T-cell (primary cell): ENCODE measurements at places on chromosomes 1 and 21.
A peak's percentile ranks its signal among the peaks of the same experiment; 100 is the strongest.

- DNase-seq, result no peak
These were observed 144.1 kb downstream of the SYF2 start for GRCh38 chr1:25088180-25088701.

DNA sequence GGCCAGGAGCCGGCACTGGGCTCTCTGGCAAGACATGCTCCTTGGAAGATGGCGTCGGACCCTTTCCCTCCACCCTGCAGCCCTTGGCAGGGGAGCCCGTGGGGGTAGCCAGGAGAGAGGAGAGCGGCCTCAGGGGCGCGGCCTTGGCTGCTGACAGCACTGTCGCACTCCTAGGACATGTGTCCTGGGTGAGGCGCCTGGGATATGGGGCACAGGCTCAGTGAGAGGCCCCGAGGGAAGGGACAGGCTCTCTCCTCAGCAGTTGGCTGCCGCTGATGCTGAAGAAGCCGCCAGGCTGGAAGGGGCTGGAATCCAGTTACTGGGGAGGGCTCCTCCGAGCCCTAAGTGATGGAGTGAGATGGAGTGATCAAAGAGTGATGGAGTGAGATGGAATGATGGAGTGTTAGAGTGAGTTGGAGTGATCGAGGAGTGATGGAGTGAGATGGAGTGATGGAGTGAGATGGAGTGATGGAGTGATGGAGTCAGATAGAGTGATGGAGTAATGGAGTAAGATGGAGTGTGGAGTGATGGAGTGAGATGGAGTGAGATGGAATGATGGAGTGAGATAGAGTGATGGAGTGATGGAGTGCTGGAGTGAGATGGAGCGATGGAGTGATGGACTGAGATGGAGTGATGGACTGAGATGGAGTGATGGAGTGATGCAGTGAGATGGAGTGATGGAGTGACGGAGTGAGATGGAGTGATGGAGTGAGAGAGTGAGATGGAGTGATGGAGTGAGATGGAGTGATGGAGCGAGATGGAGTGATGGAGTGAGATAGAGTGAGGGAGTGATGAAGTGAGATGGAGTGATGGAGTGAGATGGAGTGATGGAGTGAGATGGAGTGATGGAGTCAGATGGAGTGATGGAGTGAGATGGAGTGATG is 27.6 kb upstream of the PKP1 start:
- DNase-seq, result no peak

DNA sequence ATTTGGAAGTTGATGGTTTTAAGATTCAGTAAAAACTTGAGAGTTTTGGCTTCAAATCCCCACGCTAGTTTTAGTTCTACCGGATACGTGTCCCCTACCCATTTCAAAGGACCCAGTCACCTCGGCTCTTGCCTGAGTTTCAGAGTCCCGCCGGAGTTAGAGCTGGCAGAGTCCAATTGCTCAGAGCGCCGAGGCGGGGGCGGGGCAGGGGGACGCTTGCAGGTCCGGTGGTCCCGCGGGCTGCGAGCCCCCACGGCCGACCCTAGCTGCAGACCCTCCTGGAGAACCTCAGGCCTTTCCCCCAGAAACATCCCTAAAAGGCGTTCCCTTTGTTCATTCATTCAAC is 765 bp upstream of the VPS45 start:
- peak; percentile 18 for DNase-seq

GRCh38 chr21:33228455-33228854 is 1.3 kb upstream of the IFNAR2 start:
- DNase-seq, result no peak

DNA sequence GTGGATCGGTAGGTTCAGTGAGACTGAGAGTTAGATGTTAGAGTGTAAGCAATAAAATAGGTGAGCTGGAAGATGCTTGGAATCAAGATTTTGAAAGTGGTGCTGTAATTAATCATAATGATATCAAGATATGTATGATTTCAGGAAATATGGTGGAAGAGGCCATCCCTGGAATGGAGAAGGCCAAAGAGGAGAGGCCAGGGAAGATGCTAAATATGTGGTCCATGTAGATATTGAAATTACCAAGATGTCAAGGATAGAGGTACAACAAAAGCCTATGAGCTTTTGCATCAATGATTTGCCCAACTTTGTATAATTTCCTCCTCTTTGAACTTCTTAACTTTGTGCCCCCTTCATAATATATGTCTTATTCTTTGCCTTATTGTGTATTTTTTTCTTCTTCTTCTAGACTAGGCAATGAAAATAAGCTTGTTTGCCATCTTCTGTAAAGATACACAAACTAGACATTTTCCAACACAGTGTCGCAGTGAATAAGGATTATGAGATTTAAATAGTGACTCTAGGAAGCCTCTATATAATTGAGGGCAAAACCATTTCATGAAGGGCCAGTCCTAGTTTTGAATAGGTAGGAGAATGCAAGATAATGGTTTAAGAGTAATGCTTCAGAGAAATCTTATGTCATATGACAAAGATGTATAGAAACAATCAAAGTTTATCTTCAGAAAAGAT is 8.9 kb downstream of the PTGS2 start:
- no peak for DNase-seq

- DNase-seq, result no peak
These were observed 22.5 kb downstream of the JMJD4 start for GRCh38 chr1:227712648-227713047.

GRCh38 chr1:15410884-15411245 is 1.2 kb downstream of the EFHD2 start:
- no peak for DNase-seq

DNA sequence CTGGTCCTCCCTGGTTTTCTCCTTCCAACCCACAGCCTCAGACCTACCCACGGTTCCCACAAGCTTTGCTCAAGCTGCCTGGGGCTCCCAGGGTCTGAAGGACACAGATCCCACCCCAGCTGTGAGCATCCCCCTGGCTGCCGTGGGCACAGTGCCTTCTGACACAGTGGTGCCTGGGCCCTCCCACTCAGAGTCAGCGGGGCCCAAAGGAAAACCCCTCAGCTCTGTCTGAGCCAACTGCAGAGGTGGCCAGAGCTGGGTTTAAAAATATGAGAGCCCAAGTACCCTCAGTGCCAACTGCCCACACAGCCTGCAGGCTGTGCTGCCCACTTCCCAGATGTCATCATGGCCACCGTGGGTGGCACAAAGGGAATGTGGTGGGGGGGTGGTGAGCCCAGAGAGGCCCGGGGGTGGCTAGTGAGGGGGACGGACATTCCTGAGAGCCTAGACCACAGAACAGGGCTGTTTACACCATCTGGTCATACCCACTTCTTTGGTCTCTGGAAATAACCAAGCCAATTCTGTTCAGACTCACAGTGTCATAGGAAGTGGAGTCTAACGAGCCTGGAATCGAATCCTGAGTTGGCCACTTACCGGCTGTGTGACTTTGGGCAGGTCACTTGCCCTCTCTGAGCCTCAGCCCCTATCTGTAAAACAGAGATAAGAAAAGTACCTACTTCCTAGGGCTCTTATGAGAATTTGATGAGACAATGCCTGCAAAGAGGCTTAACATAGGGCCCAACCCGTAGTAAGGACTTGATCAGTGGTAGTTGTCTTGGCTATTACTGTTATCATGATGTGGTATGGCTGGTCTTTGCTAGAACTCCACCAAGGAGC is 85.5 kb downstream of the CAMK2N1 start:
- no peak for DNase-seq

DNA sequence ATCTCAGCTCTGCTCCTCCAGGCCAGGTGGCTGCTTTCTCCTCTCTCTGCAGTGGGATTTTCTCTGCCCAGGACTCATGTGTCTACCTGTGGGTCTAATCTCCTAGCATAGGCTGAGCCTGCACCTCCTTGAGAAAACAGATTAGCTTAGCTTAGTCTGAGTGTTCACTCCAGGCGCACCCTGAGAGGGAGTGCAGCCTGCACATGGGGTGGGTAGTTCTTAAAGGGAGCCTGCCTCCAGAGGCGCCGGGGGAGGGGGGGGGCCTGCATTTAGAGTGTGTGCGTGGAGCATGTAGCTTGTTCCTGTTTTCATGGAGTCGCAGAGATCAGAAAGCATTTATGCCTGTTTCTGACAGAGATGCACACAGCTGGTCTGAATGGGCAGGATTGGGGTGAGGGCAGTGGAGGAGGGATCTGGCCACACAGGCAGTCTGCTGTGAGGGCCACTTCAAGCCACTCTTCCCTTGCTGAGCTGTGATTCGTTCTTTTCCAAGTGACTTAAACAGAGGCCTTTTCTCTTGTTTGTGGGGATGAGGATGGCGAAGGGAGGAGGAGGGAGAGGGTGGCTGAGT is 45.2 kb downstream of the GALNT2 start:
- no peak for DNase-seq

GRCh38 chr1:243406424-243406823 is 150.6 kb downstream of the SDCCAG8 start:
- DNase-seq, result no peak

DNA sequence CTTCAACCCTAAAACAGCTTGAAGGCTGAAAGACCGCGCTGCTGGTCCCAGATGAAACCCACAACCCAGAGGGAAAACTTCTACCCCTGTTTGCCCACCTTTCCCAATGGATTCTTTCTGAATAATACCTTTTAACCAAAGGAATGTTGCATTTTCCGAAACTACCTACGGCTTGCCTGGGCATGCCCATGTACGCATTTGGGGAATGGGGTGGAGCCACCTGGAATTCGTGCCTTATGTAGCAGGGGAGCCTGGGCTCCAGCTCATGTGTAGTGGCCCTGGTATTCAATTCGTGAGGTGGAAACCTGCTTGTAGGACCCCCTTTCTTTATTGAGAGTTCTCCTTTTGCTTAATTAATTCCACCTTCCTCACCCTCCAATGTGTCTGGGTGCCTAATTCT is 256.6 kb upstream of the RGS18 start:
- no peak for DNase-seq

DNA sequence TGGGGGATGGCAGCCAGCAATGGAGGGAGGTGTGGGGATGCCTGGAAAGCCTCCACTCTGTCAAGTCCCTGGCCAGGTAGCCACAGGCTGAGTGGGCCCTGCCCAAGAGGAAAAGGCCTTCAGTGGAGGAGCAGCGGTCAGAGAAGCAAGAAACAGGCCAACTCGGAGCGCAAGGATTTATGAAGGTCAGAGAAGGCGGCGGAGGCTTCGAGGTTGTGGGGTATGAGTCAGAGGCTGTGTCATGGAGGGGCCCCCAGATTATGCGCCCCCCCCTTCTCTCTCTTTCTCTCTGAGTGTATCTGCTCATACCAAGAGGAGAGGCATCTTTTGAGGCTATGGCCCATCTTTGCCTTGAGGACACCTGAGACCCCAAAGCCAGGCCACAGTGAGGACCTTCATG is 99.5 kb downstream of the CASZ1 start:
- DNase-seq, result no peak

DNA sequence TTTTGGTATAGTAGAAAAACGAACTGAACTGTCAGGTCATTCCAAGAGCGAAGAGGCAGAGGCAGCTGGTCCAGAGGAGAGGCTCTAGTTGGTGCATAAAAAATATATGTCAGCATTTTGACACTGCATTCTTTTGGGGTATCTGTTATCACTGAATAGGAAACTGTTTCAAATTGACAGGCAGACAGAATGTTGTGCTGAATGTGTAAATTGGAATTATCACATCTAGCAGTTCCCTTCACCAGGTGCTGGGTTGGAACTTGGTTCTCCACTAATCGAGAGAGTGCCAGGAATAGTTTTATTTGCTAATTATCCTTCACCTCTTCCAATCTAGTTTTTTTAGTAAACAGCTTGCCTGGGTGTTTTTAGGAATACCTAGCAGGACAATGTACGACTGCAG is 52.2 kb downstream of the ADGRL2 start:
- DNase-seq, result no peak

DNA sequence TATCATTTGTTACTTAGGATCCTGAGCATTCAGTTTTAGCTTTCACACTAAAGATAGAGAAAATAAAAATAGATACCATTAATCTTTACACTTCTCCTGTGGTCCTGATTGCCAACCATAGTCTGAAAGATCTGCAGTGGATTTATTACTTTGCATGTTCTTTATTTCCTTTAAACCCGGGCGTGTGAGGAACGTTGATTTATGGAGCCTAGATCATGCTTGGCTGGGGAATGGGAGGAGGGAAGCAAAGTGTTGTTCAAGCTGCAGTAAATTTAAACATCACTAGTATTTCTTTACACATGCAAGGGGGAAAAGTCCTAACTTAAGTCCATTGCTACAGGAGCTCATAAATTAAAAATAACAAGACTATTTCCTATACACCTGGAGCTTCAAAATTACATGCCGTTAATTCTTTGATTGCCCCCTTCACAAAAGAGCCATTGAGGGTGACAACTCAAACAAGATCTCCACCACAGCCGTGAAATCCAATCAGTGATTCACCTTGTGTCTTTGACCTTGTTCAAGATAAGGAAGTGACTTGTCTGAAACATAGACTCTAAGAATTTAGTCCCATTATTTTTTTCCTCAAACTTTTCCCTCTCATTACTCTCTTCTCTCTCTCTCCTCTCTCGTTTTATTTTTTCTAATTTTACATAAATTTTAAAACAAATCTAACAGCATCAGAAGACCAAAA is 282.7 kb downstream of the KIF26B start:
- no peak for DNase-seq

- no peak for DNase-seq
These were observed 112.7 kb downstream of the VPS13D start for GRCh38 chr1:12342401-12343003.

- DNase-seq, result peak; percentile 42
These were observed 107.8 kb upstream of the TARDBP start for GRCh38 chr1:10904396-10905358.

- DNase-seq, result no peak
These were observed 15.7 kb downstream of the WARS2 start for GRCh38 chr1:119124764-119125163.

- no peak for DNase-seq
These were observed 176.8 kb upstream of the SAMSN1 start for GRCh38 chr21:14722841-14723483.

GRCh38 chr1:153617663-153618062 is 1.5 kb upstream of the S100A14 start:
- DNase-seq, result peak; percentile 39

GRCh38 chr1:10557714-10558113 is 83.0 kb downstream of the PEX14 start:
- DNase-seq, result no peak

DNA sequence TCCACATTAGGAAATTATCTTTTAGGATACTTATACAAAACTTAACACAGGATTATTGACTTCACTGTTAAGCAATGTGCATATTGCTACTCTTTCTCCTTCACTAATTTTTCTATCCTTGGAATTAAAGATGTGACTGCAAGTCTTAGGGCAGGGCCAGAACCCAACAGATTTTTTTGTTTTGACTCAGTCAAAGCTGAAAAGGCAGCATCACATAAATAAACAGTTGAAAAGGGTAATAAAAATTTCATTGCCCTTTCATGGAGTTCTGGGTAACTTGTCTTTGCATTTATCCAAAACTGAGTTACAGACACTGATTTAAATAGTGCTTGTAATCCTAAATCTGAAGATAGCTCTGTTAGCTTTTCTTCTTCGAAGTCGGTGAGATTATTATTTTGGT is 1.9 kb upstream of the TMEM35B start:
- no peak for DNase-seq

GRCh38 chr1:192277635-192278034 is 39.2 kb upstream of the RGS21 start:
- no peak for DNase-seq

GRCh38 chr1:184590163-184590750 is 164.4 kb downstream of the EDEM3 start:
- no peak for DNase-seq

- peak; percentile 60 for DNase-seq
These were observed 683 bp downstream of the LRRC8D start for GRCh38 chr1:89821322-89822108.

GRCh38 chr1:119266386-119266785 is 102.2 kb upstream of the HAO2 start:
- DNase-seq, result no peak
